ENCODE measurements at places on chromosomes 6 and 20.

- no peak for DNase-seq
These were observed 62.9 kb upstream of the ARG1 start for GRCh38 chr6:131510094-131510493.

DNA sequence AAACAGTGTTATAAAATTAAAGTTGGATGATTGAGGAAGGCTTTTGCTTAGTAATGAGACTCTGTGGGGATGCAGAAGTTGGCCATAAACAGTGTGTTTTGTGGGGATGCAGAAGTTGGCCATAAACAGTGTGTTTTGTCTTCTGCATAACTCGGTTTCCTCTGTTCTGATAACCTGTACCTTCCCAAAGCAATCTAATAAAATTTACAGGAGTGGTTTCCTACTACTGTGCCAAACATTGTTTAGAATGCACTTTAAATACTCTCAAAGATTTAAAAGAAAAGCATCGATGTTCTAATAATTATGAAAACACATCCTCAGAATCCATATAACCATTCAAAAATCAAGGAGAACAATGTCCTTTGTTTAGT, 36.9 kb upstream of the SIRT5 start:
- no peak for DNase-seq

DNA sequence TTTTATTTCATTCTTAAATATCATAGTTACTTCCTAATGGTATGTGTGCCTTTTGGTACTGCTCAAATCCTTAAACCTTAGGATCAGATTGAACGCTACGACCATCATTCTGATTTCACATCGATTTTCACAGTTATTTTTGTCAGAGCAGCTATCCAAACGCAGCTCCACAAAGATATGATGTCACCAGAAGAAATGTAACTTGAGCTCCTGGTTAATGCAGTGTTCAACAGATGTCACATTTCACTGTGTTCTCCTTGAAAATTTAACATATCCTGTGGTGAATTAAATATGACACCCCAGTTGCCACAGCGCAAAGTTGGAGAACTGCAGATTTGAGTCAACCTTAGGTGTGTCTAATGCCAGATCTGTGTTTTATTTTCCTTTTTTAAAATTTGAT, 81.4 kb downstream of the CTNNBL1 start:
- no peak for DNase-seq

- no peak for DNase-seq
These were observed 442.9 kb downstream of the QKI start for GRCh38 chr6:163857421-163857820.

DNA sequence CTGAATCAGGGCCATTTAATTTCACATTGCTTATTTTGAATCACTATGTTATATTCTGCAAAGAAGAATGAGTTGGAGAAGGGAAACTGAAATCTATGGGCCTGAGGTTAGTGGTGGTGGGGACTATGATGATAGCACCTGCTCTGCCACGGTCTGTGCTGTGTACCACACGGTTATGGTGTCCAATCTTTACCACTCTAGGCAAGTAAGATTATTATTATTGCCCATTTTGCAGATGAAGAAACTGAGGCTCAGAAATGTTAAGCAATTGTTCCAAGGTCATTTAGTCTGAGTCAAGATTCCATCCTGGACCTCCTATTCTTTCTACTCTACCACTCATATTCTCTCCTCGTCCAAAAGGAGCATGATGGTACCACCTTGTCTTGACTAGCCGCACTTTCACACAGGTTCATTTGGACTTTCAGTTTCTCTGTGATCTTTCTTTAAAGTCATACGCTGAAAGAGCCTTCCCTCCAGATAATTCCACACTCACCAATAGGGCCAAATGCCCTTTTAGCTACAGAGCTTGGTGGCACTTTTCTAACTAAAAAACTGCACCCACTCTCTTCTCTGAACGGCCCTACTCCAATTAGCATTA, 56.2 kb downstream of the GFOD1 start:
- no peak for DNase-seq

DNA sequence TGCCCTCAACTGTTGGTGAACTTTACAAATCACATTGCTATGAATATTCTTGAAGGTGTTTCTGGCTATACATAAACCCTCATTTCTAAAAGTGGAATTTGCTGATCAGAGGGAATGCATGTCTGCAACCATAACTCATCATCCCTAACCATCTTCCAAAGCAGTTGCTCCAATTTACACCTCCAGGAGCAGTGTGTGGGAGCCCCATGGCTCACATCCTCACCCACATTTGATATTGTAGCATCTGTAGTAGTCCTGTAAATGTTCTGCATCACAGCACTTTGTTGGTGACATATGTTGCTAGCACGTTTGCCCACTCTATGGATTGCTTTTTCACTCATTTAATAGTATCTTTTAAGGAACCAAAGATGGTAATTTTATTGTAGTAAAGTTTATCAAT, 183.8 kb upstream of the SMLR1 start:
- DNase-seq, result no peak

DNA sequence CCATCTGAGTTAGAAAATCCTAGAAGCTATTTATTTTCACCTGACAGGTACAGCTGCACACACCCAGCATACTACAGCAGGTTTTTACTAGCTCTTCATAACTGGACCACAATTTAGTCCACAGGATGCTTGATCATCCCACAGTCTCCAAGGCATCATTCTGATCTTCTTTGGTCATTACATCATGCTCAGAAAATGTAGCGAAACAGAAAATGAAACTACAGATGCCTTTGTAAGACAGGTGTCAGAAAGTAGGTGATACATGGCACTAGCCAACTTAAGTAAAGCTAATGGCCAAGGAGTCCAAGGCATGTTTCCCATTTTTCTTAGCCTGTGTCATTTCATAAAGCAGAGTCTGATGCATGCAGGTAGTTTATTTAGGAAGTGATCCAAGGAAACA, 102.3 kb downstream of the HTR1B start:
- DNase-seq, result no peak

- DNase-seq, result no peak
These were observed 13.6 kb downstream of the BNIP5 start for GRCh38 chr6:36323062-36323461.

DNA sequence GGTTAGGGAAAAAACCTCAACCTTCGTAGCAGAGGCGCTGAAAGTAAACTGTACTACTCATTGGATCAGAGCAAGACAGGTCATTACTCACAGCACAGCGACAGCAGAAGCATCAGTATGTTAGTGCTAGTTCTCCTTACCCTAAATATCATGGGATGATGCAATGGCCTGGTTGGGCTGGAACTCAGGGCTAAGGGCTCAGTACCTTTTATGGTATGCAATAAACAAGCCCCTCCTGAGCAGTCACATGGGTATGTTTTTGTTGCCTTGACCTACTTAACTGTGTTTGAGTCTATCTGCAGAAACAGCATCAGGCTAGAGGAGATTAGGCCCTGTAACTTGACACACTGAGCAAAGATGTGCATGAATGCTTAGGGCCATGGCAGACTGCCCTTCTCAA, 369.4 kb upstream of the IMPG1 start:
- DNase-seq, result no peak

DNA sequence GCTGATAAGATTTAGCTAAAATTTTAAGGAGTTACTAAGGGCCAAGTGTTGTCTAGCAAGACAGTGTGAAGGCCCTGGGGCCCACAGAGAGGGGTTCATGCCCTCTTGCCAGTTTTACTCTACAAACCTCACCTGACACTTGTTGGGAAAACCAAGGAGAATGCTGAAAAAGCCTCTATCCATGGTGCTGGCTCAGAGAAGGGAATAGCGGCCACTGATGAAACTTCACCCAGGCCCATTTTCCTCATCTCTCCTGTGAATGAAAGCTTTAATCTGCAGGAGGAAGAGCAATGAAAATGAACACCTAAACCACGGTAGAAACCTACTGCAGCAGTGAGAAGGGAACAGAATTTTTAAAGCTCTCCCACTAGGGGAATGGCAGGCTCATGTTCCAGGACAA, 317.3 kb upstream of the CNR1 start:
- DNase-seq, result no peak

GRCh38 chr20:24158281-24158680, 169.7 kb upstream of the GGTLC1 start:
- no peak for DNase-seq

DNA sequence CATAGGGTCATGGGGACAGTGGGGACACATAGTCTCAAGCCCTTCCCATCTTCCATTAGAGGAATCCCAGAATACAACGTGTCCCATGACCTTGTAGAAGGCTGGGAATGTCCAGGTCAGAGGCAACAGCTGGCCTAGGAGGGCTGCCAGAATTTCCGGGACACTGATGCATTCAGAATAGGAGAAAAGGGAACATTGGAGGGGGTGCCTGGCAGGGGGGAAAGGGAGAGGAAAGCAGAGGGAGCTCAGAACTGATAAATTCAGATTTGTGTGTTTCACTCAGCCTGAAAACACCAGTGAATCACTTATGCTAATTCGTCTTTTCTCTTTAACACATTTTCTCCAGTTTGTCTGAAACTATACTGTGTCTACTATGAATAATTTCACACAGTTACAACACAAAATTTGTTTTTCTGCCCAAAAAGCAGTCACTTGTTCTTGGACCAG, 35.5 kb upstream of the BMP2 start:
- DNase-seq, result peak; percentile 48

GRCh38 chr6:139124887-139125672, 9.8 kb upstream of the HECA start:
- no peak for DNase-seq

- DNase-seq, result no peak
These were observed 26.8 kb downstream of the MANBAL start for GRCh38 chr20:37316116-37316774.

GRCh38 chr6:166907871-166908806, 48.2 kb downstream of the RNASET2 start:
- DNase-seq, result no peak

DNA sequence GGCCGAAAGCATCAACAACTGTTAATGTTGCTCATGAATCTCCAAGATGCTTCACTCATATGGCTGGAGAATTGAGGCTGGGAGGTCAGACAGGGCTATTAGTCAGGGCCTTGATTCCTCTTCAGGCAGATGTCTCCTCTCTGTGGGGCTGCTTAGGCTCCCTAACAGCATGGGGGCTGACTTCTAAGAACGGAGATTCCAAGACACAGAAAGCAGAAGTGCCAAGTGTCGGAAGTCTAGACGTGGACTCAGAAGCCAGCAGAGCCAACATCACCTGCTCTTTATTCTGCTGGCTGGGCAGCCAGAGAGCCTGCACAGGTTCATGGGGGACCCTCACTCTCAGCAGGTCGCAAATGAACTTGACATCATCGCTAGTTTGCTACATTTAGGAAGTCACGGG, 279.8 kb downstream of the CDH26 start:
- no peak for DNase-seq

- DNase-seq, result no peak
These were observed 2.0 kb downstream of the OGFRL1 start for GRCh38 chr6:71290611-71291010.

GRCh38 chr20:4472906-4473305, 248.8 kb upstream of the PRND start:
- no peak for DNase-seq

DNA sequence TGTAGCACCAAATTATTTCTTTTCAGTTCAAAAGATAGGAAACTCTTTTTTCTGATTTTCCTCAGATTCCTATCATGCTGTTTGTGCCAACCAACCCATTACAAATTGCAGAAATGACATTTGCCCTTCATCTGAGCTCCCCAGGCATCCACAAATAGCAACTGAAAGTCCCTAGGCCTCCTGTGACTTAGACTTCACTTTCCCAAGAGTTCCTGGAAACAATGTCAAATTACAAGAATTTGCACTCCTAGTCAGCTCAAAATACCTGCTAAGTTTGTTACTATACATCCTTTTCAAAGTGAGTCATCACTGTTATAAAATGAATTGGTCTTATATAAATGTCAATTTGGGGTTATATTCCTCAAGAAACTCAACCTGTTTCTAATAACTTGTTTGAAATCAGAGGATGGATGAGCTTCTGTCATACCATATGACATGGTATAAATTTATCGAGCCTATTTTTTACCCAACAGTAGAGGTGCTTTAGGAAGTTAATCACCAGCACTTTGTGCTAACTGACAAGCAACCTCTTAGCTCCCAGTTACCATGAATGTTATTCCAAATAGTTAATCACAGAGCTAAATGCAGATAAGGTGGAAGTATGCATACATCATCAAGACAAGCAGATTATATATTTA, 256.5 kb downstream of the HACE1 start:
- DNase-seq, result no peak

DNA sequence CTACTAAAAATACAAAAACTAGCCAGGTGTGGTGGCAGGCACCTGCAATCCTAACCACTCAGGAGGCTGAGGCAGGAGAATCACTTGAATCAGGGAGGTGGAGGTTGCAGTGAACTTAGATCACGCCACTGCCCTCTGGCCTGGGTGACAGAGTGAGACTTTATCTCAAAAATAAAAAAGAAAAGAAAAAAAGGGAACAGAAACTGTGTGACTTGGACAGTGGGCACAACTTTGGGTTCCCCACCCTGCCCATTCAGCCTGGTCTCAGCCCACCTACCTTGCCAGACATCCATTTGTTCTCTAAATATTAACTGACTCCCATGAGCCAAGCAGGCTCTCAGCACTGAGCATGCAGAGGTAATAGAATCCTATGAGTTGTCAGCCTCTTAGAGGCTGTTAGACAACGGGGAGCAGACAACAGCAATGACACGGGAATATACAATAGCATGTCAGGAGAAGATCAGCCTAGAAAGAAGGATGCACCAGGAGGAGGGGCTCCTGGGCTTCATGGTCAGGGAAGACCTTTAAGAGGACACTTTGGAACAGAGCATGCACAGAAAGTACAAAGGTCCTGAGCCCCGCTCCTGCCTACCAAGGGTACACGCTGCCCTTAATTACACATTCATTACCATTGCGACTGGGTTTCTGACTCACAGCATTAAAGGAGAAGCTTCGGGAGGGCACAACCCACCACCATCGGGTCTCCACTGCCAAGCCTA, 20.0 kb downstream of the FAM209B start:
- no peak for DNase-seq

Measured in muscle of back (tissue), 13 donors.